ENCODE measurements at places on chromosomes 7 and 10. TPM values are rescaled to one million over a fixed set of nuclear protein-coding genes. Genes with fewer than 3 reads are reported as not detected.

Gene HILPDA
- 16.4 TPM for total RNA-seq

Gene PSD
- total RNA-seq = 1.6 TPM

Gene OPALIN
- total RNA-seq = not detected

Gene EPDR1
- total RNA-seq = 11.0 TPM

Gene TLX1
- total RNA-seq = not detected

Gene ADCY1
- 0.32 TPM for total RNA-seq

Gene CYCS
- total RNA-seq = 29.6 TPM

Gene CH25H
- under 0.01 TPM for total RNA-seq

Gene LOXL4
- total RNA-seq = 68.3 TPM

Gene TFEC
- total RNA-seq = not detected

Gene COMTD1
- total RNA-seq = 3.9 TPM

Gene HOXA4
- 0.97 TPM for total RNA-seq

Gene ANKRD61
- total RNA-seq = not detected

Gene NRG3
- total RNA-seq = not detected

Gene MORN4
- total RNA-seq = 4.2 TPM

Gene ZCCHC24
- total RNA-seq = 36.7 TPM

Gene COL28A1
- under 0.01 TPM for total RNA-seq

Gene TMEM229A
- total RNA-seq = not detected

Gene ARF5
- total RNA-seq = 75.6 TPM

Gene IFIT1B
- total RNA-seq = not detected

Gene PCLO
- under 0.01 TPM for total RNA-seq

Gene INA
- 1.3 TPM for total RNA-seq

Gene SEMA3E
- total RNA-seq = 0.43 TPM

Gene SPDYE11
- not detected for total RNA-seq

Gene CDC14C
- under 0.01 TPM for total RNA-seq

Gene FAM221A
- total RNA-seq = 0.64 TPM

Gene GBX1
- not detected for total RNA-seq

Gene STEAP1
- total RNA-seq = 21.6 TPM

Gene TET1
- 8.4 TPM for total RNA-seq

Gene PON3
- under 0.01 TPM for total RNA-seq

Gene CCDC172
- not detected for total RNA-seq

Gene CARD11
- total RNA-seq = under 0.01 TPM

Gene CYP26C1
- not detected for total RNA-seq

Gene HOXA11
- total RNA-seq = 41.9 TPM

Gene TDRD1
- 0.64 TPM for total RNA-seq

Gene NCF1
- not detected for total RNA-seq

Gene SORCS1
- total RNA-seq = not detected

Gene OSBPL3
- 39.3 TPM for total RNA-seq

Gene NUTM2D
- 0.43 TPM for total RNA-seq
